ENCODE measurements at places on chromosomes 1 and 21.

GRCh38 chr21:43361493-43362296 is 65.2 kb downstream of the SIK1 start:
- DNase-seq, result no peak

GRCh38 chr1:90414201-90414600 is 302.9 kb downstream of the BARHL2 start:
- DNase-seq, result no peak

DNA sequence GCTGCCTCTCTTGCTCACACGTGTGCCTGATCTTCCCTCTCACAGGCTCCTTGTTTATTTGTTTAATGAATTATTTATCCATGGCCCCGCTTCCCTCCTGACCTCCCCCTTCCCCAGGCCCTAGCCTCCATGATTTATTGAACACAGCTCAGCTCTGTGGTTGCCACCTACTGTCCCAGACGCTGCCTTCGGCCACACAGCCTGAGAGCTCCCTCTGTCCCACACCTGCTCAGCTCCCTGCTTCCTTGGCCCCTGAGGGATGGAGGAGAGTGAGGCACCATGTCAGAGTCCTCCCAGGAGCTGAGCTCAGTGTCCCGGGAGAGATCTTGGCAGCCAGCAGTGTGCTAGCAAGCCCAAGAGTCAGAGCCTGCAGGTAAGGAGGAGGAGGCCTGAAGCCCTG is 3.1 kb upstream of the EFNA3 start:
- DNase-seq, result no peak

GRCh38 chr1:3071565-3072390 is 2.8 kb downstream of the PRDM16 start:
- no peak for DNase-seq

DNA sequence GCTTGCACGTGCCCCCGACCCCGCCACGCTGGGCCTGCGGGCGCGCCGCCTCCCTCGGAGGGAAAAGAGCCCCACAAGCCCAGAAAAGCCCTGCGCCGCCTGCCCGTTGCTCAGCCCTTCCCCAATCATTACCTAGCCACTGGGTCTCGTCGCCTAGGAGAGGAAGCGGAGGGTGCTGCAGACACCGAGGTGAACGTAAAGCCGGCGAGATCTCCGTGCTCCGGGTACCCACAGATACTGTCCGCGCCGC is at the start of gene ENO1:
TSS of gene ENO1 (minus strand) at position 239 of the 250 bp plus-strand sequence. CDS start 3,778 bp downstream, outside the sequence.
- DNase-seq, result no peak

GRCh38 chr1:158506369-158506987 is 34.5 kb downstream of the OR10R2 start:
- DNase-seq, result peak; percentile 13

DNA sequence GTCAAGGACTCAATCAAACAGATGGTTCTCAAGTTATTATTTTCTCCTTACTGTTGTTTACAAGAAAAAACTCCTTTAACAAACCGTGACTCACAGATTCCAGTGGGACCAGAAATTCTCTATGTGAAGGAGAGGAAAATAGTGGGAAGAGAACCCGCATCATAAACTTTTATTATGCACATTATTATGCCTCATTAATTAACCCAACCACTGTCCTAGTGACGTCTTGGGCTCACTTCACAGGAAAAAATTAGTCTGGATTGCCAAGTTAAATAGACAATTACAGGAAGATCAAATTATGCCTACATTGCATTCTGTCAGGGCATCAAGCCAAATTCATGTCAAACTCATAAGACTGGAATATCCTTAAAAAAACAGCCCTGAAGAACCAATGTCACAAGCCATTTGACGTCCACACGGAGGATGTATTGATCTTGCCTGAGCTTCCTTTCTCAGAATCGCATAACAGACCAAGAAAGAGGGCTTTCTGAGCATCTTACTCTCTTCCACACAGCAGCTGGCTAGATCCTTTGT is 347.8 kb downstream of the DUSP10 start:
- DNase-seq, result no peak

GRCh38 chr1:62045574-62045973 is 149.1 kb upstream of the L1TD1 start:
- peak; percentile 24 for DNase-seq

DNA sequence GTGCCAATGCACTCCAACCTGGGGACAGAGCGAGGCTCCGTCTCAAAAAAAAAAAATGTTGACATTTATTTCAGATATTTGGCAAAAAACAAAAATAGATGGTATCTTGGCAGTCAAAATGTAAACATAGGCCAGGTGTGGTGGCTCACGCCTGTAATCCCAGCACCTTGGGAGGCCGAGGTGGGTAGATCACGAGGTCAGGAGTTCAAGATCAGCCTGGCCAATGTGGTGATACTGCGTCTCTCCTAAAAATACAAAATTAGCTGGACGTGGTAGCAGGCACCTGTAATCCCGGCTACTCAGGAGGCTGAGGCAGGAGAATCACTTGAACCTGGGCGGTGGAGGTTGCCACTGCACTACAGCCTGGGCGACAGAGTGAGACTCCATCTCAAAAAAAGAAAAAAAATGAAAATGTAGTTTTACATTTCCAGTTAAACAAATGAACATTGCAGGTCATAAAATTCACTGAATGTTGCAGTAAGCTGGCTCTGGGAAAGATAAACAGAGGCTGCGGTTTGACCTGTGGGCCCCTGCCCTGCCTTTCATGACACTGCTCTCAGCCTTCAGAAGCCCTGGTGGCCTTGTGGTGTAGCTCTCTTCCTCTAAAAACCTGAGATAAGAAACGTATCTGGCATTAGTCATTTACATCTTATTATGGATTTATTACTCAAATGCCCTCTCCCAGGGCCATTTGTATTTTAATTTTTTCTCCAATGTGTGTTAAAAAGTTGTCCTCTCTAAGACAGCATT is 12.2 kb upstream of the SLC44A3 start:
- DNase-seq, result peak; percentile 10

DNA sequence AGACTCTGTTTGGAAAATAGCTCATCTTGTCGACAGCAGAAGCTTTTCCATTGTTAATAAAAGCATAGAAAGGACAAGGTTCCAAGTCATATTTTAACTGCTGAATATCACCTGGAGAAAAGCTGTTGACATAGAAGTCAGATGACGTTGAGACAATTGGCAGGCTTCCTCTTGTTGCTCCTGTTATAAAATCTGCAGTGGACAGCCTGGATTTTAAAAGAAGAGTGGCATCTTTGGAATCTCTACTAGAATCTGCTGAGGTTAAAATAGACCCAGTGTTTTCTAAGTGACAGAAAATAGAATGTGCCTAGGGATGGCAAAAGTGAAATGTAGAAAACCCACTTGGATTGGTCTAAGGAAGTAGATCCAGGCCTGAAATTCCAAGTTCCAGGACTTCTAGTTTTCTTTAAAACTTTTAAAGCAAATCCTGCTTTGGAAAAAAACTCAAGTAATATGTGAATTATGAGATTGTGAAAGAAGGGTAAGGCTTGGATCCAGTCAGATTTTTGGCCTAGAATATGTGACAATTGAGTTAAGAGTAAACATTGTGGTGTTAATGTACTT is 53.6 kb upstream of the NEXN start:
- DNase-seq, result no peak

DNA sequence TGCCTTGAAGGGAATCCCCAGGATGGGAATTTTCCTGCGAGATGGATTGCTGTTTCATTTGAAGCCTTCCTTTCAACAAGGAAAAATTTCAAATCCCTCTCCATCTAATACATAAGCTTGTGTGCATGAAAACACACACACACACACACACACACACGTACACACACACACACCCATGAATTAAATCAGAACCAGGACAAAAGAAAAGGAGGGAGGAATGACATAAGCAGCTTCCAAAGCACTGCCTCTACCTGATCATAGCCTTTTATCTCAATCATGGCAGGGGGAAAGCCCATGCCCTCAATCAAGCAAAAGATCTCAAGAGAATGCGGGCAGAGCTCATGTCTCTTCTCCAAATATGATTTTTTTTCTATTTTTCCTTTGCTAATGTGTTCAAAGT is 139.7 kb downstream of the SLC44A5 start:
- no peak for DNase-seq

All from BE2C (cell line).